NCI-H524 treated with DMSO at 0.1 percent for 48 hours (cell line): ENCODE measurements at places on chromosomes 3 and 15.

GRCh38 chr3:142281474-142281873 is 56.1 kb upstream of the GK5 start:
- DNase-seq: no peak

DNA sequence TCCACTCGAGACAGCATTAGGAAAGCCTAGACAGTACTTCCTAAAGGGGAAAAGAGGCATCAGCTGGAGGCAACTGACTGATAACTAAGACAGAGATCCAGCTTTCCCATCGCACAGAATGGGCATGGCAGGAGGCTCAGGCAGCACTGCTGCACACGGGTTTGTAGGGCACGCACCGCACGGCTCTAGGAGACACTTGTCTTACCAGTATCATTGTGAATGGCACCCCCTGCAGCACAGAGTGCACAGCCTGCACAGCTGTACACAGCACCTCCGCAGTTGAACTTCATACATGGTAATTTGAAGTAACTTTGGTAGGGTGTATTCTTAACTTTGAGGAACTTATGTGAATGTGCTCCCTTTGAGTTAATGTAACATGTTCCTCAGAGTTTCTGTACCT is 281.6 kb downstream of the PLCL2 start:
- DNase-seq: no peak

DNA sequence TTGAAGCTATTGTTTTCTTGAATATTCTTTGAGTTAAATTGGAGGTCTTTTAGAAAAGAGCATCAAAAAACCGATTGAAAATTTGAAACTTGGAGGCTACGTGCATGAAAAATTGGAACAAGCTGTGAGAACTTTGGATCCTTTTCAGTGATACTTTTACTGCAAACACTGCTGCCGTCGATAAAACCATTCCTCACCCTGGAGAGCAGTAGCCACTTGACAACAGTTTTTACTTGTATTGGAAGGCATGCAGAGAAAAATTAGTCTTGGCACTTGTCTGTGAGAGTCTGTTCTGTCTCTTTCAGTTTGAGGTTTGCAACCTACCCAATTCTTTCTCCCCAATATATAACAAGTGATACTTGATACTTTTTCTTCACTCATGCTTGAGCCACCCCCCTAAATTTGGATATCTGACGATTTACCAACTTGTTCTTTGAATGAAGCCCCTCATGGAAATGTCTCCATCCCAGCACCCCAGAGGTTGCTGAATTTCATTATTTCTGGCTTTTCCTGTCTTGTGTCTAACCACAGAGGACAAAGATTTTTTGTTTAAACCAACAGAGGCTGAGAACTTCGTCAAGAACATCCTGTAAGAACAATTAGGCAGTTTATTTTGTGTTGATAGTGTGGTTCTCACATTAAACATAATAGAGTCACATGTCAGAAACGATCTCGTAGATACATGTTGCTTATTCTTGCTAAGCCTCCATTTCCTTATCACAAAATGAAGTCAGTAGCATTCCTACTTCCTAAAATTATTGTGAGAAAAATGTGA is 307.3 kb upstream of the PLSCR5 start:
- DNase-seq: no peak

- no peak for DNase-seq
These were observed 19.8 kb downstream of the IL1RAP start for GRCh38 chr3:190533511-190534281.

- DNase-seq: no peak
These were observed 788.8 kb downstream of the ROBO1 start for GRCh38 chr3:78979028-78979427.

- peak; percentile 76 for DNase-seq
These were observed 99.2 kb upstream of the TRPM1 start for GRCh38 chr15:31200735-31201151.

DNA sequence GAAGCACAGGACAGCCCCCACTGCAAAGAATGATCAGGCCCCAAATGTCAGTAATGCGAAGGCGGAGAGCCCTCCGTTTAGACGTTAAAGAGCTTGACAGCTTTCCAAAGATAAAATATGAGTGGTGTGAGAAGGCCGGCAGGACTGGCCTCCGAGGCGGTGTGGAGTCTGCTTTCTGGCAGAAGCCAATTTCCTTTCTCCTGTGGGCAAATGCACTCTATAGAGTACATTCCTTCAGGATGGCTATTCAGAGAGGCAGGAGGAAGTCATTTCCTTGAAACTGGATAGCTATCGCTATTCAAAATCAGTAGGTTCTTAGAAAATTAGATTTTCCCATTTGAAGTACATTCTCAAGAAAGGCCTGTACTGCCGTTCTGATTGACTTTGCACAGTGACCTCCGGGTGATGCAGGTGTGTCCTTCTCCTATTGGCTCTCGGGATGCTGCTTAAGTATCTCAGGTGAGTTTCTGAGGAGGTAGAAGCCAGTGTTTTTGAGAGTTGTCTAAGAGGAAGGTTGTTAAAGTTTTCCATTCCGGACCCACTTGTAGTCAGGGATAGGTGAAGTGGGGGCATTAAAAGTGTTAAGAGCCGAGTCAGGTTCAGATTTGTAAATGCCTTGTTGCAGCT is 72.8 kb upstream of the MYZAP start:
- no peak for DNase-seq

DNA sequence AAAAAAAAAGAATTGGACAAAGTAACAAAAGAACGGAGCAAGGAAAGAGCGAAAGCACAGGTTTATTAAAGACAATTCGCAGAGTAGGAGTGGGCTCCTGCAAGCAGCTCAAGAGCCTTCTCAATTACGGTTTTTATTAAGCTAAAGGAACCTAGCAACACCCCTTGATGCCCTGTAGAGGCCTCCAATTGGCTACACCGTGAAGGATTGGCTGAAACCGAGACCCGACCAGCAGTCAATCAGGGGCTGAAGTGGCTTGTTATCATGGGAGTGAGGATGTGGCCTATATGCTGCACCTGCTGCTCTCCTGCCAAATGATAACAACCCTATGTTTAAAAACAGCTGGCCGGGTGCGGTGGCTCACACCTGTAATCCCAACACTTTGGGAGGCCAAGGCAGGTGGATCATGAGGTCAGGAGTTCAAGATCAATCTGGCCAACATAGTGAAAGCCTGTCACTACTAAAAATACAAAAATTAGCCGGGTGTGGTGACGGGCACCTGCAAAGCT is 20.4 kb upstream of the AP3B2 start:
- peak; percentile 92 for DNase-seq

- no peak for DNase-seq
These were observed 376.1 kb downstream of the ZPLD1 start for GRCh38 chr3:102810937-102811336.

DNA sequence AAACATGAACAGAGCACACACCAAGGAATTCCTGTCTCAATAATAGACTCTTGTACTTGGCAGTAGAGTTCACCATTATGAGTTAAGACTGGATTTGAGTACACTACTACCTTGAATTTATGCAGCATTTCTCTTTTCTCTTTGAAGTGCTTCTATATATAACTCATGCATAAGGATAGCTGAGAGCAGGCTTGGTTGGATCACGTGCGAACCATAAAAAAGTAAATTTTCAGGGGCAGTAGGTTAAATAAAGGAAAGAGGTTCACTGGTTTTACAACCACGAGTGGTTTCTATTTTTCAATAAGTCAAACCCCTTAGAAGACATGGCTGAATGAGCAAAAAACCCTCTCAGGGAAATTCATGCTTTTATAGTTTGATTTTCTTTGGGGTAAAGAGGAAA is 28.6 kb upstream of the PDZRN3 start:
- DNase-seq: no peak

- DNase-seq: no peak
These were observed 353.5 kb downstream of the MCTP2 start for GRCh38 chr15:94584833-94585244.

DNA sequence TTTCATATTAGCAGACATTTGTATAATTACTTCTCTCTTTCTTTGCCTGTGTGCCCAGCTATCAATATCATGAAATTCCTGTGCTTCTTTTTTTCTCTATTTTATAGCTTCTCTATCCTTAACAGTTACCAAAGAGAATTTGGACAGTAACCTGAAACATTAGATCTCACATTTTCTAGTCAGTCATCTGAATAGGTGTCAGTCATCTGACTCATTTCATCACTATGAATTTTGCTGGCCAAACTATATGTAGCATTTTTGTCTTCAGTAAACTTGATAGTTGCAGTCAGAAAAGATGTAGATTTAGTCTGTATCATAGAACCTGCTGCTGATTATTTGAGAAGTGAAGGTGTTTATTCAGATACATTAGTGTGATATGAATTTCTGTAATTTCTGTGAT is 52.6 kb downstream of the HMG20A start:
- no peak for DNase-seq

GRCh38 chr3:28013864-28014473 is 227.4 kb upstream of the CMC1 start:
- no peak for DNase-seq

DNA sequence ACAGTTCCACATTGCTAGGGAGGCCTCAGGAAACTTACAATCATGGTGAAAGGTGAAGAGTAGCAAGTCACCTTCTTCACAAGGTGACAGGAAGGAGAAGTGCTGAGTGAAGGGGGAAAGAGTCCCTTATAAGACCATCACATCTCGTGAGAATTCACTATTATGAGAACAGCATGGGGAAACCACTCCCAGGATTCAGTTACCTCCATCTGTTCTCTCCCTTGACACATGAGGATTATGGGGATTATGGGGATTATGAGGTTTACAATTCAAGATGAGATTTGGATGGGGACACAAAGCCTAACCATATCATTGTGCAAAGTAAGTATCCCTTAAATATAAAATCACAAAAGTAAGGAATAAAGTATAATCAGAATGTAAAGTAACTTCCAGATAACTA is 375.9 kb upstream of the NAALADL2 start:
- peak; percentile 93 for DNase-seq

DNA sequence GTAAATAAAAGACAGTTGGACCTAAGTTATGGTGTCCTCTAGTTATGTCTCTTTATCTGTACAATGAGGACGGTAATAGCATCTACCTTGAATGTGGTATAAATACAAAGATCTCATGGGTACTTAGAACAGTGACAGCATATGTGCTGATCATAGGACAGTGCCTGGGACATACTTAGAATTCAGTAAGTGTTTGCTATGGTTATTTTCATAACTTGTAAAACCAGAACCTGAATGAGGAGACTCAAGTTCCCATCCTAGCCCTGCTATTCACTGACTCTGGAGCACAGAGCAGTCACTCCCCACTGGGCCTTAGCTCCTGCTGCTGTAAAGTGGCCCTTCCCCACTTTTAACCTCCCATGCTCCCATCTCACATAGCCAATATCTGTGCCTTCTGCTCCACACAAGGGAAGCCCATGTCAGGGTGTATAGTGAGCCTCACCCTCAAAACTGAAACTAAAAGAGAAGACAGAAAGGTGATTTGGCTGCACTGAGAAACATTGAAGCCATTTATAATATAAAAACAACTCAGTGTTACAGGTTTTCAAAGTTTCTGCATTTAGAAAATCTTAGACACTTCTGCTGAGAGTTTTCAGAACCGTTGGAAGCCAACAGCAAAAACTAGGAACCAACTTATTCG is 225.4 kb upstream of the UBE2E2 start:
- DNase-seq: no peak

DNA sequence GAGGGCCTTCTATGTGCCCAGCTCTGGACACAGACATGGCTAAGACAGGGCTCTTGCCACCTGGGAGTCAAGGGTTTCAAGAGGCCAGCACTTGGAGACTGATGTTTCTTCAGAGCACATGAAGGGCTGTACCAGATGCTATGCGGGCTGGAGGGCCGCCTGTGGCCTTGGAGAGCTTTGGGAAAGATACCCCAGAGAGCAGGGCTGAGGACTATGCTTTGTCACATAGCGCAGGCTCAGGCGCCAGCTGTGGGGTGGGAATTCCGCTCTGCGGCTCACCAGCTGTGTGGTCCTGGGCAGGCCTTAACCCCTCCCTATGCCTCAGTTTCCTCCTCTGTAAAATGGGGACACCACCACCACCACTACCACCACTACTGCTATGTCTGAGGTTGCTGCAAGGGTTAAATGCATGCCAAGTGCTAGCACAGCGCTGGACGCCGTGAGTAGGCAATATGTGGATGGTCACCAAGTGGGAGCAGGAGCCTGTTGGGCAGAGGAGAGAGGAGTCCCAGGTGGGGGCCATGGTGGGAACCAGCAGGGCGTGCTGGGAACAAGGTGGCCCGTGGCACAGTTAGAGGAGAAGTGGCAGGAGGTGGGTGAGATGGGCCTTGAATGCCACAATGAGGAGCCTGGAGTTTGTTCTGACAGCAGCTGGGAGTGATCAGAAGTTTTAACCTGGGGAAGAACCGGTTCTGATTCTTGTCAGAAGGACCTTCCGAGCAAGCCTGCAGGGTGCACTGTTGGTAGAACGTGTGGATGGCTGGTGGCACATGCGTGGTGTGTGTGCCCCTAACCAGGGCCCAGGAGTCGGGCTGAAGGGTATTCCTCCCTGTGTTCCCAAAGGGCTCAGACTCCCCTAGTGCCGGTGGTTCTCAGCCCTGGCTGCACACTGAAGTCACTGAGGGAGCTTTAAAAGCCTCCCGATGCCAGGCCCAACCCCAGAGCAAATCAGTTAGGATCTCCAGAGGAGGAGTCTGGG is 41.7 kb downstream of the FEM1B start:
- DNase-seq: no peak

DNA sequence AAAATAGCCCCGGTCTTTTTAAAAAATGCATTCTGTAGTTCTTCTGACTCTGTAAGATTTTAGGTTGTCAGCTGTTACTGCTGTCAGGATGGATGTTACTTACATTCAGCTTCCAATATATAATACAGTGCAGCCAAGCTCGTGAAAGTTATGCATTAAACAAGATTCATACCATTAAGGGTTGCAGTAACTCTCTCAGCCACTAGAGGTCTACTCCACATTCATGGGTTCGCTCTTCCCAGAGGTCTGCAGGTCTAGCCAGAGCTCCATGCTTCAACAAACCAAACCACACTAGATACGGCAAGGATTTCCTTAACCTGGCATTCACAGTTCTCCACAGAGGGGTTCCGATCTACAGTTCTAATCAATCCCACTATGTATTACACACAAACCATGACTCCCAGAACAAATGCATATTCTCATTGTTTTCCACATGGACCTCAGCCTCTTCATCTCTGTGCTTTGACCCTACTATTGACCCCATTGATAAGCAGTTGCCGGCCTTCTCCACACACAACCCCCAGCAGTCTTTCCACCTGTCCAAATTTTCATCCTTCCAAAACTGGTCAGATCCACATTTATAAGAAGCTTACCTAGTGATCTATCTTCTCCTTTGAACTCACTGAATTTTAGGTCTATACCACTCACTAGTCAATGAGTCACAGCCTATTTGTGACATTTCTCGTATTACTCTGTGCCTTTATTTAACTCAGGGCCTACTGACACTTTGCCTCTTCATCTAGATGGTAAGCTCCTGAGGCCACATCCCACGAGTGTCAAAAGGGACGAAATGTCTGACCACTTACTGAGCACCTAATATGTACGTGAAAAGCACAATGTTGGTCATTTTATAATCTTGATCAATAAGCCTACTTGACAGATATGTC is 33.7 kb downstream of the RORA start:
- DNase-seq: no peak
